ENCODE measurements at places on chromosomes 11 and 22.

GRCh38 chr11:44578279-44578678 lies 12.8 kb downstream of the CD82 start:
- no peak for DNase-seq

GRCh38 chr11:17004486-17005148 lies 9.6 kb downstream of the PLEKHA7 start:
- no peak for DNase-seq

DNA sequence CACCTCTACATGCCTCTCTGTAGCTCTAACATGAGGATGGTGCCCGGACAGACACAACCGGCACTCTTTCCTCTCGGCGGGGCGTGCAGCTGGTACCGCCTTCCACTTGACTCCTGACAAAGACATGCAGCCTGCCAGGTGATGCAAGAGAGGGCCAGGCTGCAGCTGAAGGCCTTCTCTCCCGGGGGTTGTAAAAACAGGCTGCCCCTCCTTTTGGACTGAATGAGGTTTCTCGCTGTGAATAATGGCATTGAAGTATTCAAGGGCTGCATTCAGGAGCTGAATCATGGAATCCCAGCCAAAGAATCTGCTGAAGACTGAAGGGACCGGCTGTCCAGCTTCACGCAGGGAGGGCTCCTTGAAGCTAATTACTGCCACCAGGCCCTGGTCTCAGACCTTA lies 110.9 kb downstream of the GALNT18 start:
- DNase-seq, result peak; percentile 69

- no peak for DNase-seq
Observed at GRCh38 chr11:11843211-11843621, 1.4 kb downstream of the USP47 start.

DNA sequence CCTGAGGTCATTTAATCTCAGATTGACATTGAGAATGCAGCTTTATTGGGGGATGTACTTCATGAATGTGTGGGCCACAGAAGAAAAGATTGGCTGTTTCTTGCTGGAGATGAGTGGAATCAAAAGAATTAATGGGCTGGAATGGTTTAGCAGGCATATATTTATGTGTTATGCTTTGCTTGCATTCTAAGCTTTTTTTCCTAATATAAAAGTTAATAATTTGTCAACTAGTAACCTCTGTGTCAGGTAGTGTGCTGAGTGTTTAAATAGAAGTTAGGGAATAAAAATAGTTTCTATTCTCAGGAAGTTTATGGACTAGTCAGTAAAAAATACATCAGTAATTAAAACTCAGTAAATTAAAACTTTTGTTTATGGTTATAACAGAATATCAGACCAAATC lies 67.4 kb upstream of the PRODH start:
- no peak for DNase-seq

DNA sequence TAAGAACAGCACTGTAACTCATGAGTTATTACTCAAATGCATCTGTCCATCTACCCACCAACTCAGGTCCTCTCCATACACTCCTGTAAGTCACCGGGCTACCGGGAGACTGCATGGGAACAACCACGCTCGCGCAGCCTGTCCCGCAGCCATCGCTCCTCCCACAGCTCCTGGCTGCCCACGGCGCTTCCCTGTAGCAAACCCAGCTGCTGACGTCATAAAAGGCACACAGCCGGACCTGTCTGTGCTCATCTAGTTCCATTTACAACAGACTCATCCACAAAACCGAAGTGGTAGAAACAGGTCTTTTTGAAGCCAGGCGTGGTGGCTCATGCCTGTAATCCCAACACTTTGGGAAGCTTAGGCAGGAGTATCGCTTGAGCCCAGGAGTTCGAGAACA lies 23.4 kb upstream of the PACSIN2 start:
- DNase-seq, result no peak

DNA sequence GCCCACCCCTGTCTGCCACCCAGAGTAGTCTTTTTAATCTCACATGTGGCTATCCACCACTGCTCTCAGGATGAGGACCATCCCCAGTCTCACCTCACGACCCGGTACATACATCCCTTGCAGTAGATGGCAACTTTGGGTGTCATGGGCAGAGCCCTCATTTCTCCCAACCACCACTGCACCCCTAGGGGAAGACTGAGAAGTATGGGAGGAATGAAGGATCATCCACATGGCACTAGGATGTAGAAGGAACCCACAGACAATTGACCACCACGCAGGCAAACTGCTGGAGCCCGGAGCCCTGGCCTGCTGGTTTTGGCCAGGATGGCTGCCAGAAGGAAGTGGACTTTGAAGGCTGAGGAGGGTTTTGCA lies 1.9 kb upstream of the SCARF2 start:
- no peak for DNase-seq

GRCh38 chr11:105206633-105207032 lies 67.1 kb upstream of the CARD18 start:
- DNase-seq, result no peak

GRCh38 chr22:34639911-34640310 lies 426.0 kb upstream of the ISX start:
- DNase-seq, result no peak

- no peak for DNase-seq
Observed at GRCh38 chr11:15969281-15969680, 387.1 kb downstream of the SOX6 start.

DNA sequence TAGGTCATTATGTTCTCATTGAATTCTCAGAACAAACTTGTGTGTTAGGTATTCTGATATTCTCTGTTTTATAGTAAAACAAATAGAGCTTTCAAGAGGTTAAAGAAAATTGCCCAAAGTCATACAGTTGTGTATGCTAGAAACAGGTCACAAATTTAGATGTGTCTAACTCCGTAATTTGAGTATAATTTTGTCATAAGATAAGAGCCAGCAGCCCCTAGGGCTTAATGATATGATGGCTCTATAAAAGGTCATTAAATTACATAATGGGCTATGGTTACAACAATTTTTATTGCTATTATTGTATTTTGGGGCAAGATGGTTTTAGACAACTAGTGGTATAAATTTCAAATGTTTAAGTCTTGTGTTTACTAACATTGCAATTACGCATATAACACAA lies 701.9 kb downstream of the LUZP2 start:
- DNase-seq, result no peak

Measured in anterior cingulate cortex (tissue), 58 donors.